ENCODE measurements at places on chromosomes 2 and 18.

GRCh38 chr18:47970664-47971531 is 40.4 kb upstream of the SMAD2 start:
- no peak for DNase-seq

DNA sequence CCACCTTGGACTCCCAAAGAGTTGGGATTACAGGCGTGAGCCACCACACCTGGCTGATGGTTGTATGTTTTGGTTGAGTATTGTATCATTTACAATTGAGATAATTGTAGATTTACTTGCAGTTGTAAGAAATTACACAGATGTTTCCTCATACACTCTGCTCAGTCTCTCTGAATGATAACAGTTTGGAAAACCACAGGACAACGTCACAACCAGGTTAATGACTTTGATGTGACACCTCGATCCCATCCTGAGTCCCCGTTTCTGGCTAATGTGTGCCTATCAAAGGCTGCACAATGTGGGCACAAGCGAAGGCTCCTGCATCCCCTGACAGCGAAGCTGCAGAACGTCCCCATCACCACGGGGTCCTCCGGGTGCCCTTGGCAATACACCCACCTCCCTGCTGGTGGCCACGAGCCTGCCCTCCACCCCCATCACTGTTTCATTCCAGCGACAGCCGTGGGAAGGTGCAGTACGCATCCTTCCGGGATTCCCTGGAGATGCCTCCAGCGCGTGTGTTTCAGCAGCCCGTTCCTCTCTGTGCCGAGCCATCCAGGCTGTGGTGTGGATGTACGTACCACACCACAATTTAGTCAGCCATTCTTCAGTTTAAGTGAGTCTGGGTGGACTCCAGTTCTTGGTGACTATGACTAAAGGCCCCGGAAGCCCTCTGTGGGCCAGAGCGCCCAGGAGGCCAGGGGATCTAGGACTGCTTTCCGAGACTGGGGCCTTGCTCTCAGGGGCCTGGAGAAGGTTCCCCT is 4.3 kb upstream of the PDCD1 start:
- DNase-seq, result no peak

- DNase-seq, result no peak
Observed at GRCh38 chr2:75311993-75312392, 112.7 kb upstream of the TACR1 start.

DNA sequence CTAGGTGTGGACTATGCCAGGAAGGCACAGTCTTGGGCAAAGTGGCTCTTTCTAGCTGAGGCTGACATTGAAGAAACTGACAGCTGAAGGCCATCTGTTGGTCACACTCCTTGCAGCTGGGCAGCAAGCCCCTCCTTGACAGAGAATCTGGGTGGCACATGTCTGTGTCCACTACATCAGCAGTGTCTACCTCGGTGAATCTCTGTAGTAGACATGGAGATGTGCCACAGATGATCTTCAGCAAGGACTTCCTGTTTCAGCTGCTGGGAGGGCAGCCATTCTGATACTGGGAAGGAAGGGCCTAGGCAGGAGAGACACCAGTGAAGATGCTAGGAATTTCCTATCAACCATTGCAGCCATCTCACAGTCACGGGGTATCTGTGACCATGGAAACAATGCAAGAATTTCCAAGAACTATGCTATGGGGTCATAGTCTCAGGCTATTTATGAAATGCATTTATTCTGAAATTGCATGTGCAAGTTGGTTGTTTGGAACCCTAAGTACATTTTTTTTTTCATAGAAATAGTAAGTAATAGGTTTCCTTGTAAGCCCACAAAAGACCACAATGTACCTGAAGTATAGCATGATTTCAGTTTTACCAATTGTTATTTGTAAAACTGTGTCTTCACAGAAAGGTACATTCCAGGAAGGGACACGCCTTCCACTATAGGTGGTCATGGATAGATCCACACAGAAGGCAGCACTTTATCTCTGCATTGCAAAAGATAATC is 63.8 kb upstream of the DARS1 start:
- DNase-seq, result no peak

- no peak for DNase-seq
Observed at GRCh38 chr2:14292964-14293363, 339.6 kb upstream of the LRATD1 start.

- no peak for DNase-seq
Observed at GRCh38 chr2:25685741-25686140, 12.4 kb upstream of the DTNB start.

DNA sequence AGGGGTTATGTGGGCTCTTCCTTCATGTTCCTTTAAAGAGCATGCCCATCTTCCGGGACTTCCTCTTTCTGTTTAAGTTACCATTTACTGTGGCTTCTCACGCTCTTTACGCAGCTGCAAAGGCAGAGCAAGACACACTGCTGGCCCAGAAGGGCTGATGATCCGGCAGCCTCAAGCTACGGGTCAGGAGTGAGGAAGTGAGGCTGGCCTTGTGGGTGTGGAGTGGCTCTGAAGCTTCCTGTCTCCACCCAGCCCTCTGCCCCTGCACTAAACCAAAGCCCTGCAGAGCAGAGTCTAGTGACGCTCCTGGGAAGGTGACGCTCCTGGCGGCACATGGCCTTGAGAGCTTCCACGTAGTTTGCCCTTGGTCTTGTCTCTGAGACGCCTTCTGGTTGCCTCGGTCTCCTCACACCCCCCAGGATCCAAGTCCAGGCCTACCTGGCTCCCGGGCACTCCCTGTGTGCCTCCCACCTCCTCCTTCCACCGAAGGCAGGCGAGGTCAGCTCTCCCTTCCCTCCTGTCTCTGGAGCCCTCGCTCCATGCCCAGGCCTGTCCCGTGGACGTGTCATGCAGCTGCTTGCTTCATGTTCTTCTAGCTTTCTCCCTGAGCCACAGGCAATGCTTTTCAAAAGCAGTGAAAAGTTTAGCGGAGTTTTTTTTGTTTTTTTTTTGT is 50.3 kb downstream of the ARL4C start:
- DNase-seq, result peak; percentile 57

DNA sequence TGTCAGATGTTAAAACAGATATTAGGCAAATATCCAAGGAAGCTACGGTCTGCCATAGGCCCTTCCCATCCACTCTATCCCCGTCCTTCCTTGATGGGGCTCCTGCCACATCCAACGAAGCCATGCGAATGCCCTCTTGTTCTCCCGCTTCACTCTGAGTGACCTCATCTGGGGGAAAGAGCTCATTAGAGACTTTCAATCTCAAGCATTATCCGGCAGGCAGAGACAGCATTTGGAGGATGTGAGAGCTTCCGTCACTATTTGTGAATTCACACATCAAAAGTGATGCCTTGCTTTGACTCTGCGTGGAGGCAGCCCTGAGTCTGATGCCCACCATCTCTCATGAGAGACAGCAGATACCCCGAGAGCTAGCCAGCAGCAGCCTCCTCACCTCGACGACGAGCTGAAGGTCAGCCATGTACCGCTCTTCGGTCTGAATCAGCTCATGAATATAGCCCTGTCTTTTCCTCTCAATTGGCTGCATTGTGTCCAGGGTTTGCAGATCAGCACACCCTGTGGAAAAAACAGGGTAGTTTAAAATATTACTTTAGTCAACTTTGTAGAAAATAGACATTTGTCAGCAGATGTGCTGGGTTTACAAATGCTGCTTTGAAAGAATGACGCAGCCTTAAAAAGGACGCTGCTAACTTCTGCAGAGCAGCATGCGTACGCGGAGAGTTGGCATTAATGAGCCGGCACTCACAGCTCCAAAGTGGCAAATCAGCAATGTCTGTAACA is 45.9 kb downstream of the FAM228A start:
- no peak for DNase-seq

DNA sequence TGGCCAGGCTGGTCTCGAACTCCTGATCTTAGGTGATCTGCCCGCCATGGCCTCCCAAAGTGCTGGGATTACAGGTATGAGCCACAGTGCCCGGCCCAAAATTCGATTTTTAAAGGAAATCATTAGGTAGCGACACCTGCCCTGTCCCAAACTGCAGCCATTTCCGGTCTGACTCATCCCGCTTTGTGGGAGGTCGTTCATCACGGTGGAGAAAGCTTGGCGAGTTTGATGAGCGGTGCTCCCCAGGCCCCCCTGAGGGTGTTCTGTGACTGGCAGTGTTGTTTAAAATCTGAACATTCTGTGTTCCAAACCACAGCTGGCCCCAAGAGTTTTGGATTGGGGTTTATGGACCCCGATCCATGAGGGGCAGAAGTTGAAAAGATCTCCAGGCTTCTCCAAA is 53.0 kb upstream of the GLI2 start:
- DNase-seq, result no peak

DNA sequence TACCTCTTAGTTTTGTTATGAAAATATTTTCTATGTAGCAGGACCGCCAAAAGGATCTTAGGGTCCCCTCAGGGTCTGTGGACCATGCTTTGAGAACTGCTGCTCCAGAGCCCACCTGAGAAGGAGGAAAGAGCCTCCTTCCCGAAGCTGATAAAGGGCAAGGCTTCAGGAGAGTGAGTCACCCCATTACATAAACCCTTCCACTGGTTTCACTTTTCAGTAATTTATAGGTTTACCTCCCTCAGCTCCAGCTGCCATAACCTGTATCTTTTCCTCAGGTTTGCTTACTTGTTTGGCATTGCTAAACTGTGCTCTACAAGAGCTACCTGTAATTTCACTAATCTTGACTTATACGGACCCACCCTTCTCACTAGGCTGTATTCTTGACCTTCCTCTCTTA is 6.6 kb downstream of the TTLL4 start:
- DNase-seq, result no peak

- no peak for DNase-seq
Observed at GRCh38 chr2:238489896-238490295, 63.2 kb downstream of the ASB1 start.

DNA sequence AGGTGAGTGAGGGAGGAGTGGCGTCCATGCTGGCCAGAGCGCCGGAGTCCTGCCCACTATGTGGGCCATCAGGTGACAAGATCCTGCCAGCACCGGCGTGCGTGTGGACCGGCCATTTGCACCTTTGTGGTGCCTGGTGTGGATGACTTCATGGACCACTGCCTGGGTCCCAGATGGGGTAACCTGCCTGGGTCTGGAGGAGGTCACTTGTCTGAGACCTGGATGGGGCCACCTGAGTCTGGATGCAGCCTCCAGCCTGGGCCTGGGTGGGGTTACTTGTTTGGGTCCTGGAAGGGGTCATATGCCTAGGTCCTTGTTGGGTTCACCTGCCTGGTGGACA is 299.6 kb downstream of the NDUFA10 start:
- no peak for DNase-seq

DNA sequence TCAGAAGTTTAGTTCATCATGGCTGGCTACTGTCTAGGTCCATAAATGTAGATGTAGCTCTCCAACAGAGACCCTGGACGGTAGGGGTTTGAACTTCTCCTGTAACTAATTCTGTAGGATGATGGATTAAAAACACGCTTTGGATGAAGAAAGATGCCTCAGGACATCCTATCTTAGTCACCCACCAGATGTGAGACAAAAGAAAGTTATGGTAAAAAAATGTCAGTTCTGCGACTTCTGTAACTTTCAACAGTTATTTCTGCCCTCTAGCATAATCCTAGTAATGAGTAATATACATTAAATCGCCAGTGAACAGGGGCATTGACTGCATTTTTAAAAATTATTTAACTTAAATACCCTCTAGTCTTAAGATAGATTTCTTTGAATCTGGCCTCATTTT is 210.1 kb upstream of the LRATD1 start:
- no peak for DNase-seq

DNA sequence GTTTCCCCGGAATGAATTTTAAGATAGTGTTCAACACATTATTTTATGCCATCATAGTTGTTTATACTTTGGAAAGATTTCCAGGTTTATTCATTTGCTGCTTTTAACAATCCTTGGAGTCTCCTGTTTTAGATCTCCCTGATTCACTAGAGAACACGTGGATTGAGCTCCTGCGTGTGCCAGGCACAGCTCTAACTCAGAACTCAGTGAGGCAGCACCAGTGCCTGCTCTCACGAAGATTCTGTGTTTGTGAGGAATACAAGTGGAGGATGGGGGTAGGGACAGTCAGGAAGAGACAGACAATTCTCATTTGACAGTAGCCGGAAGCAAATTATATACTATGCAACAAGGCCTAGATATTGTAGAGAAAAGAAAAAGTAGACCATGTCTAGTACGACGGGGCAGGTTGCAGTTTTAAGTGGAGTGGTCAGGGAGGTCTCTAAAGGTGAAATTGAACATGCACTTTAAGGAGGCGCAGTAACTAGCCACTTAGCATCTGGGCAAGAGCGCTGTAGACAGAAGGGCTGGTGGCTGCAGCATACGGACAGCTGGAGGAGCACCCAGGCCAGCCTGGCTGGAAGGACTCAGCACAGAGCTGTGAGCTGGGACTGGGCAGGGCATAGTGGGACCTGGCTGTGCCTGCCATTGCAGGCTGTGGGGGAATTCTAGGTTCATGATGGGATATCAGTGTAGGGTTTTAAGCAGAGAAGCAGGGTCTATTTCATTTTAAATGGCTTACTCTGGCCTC is 24.3 kb downstream of the RNF144A start:
- no peak for DNase-seq
